ENCODE measurements at places on chromosomes 6 and 20.

DNA sequence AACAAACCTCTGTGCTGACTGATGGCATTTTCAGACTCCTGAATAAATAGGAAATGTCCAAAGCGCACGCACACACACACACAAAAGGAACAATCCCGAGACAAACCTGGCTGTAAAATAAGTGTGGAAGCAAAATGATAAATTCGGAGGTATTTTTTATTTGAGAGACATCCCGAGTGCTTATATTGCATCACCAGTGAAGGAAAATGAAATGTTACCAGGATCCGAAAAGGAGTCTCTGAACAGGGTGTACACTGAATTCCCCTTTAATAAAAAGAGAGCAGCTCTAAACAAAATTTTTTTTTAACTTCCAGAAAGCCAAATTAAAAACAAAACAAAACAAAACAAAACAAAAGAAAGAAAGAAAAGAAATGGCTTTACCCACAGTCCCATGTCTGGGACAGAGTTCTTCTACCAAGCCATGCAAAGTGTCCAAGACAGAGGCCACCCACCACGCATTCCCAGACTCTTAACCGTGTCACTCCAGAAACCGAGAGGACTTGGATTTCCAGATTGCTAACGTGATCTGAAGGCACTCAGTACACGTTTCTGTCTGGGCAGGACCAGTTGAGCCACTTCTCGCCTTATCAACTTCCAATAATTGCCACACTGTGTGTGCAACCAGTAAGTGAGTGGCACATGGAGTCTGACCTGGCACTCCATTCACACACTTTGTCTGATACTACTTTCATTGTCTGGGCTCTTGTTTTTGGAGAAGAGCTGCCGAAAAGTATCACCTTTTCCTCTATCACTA is 817 bp downstream of the ME1 start:
- DNase-seq = peak; percentile 77

DNA sequence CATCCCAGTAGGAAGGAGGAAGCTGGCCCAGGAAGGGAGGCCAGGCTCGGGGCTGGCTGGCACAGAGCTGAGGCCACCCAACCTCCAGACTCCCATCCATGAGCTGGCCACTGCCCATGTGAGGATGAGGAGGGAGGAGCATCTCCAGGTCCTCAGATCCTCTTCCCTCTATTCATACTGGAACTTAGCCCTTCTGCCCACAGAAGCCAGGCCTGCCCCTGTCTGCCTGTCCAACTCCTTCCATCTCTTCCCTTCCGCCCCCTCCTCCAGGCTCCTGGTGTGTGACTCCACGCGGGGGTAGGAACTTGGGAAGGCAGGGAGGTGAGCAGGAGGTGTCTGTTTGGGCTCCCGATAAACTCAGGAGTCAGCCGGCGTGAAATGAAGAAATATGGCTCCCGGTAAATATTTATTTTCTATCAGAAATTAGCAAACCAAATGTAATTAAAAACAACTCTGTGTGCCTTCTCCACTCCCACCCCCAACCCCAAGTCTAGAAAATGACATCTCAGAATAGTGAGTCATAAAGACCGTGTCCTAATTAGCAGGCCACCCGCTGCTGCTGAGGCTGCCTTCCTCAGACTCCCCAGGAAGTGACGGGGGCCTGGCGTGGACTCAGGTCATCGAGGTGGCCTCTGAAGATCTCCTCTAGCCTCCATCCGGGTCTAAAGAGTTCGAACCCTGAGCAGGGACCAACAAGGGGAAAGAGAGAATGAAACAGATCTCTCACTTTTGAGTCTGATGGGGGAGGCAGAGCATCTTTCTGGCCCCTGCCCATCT is 81.9 kb downstream of the MDGA1 start:
- DNase-seq = peak; percentile 27

DNA sequence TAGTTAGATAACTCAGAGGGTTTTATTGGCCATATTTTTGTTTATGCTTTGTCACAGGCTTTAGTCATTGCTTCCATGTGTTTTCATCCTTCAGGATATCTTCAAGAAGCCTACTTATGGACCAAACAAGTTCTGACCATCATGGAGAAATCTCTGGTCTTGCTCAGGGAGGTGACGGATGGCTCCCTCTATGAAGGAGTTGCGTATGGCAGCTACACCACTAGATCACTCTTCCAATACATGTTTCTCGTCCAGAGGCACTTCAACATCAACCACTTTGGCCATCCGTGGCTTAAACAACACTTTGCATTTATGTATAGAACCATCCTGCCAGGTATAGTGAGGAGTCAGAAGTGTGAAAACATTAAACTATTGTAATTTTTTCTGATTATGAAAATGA is 30.3 kb upstream of the CALHM6 start:
- DNase-seq = no peak

DNA sequence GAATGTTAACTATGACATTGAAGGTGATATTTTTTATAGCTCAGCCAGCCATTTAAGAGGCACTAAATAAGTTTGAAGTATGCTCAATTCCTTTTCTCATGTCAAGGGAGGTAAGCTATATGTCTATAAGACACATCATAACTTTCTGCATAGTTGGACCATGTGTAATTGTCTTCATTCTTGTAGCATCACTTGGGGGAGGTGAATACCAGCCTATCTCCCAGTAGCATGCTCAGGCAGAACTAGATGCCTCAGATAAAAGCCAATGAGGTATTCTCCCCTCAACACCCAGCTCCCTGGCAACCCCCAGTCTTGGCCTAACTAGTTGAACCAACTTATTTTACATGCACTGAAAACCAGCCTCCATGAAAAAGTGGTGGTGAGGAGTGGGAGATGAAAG is 158.3 kb upstream of the JAG1 start:
- DNase-seq = no peak

DNA sequence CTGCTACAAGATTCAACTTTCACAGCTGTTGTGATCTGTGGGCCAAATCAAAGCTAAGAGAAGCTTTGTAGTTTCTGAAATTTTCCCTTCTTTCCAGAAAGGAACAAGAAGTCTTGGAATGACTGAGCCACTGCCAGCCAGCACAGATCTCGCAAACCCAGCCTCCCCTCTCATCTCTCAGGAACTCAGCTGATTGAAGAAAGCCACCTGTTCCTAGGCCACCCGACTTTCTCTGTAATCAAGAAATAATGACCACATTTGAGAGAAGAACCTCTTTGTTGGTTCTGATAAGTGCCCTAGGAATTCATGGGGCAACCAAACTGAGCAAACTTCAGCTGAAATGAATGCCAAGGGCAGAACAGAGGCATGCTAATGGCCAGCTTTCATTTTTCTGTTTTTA is 61.7 kb downstream of the HDGFL1 start:
- no peak for DNase-seq

GRCh38 chr6:121849477-121849876 is 414.0 kb downstream of the GJA1 start:
- DNase-seq = peak; percentile 86
